ENCODE measurements at places on chromosomes 12 and 14. TPM values are rescaled to one million over a fixed set of nuclear protein-coding genes. Genes with fewer than 3 reads are reported as not detected.

The BAG5 gene
- 21.1 TPM for polyA plus RNA-seq

- no peak for DNase-seq
Measured at GRCh38 chr14:100903672-100904185, at the start of gene RTL1. Gene RTL1 (minus strand): TSS chr14:100903722. CDS start chr14:100884788, 18,934 bp downstream.

DNA sequence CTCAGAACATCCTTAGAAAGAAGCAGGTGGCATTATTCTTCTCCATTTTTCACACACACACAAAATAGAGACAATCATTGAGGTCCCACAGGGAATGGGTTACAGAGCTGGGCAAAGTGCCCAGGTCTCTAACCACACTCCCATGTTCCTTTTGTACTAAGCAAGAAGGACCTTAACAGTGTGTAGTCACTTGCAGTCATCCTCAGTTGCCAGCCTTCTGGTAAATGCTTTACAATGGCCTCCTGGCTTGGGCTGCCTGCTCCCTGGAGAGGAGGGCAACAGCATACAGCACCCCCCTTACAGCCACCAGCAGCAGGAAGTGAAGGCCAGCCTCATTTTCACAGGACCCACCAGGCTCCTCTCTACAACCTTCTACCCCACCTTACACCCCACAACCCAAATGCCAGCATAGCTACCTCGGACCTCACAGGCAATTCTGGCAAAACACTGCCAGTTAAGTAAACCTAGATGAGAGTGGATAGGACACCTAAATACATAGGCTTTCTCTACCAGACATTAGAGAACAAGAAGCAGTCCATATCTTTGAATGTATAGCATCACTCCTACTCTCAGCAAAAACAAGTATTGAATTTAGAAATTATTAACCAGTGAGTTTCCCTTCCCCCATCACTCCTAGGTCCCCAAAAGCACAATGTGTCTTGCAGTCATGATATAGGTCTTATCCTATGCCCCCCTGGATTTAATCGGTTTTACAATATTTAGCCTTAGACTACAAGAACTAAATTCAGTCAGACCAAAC is 88.1 kb downstream of the PPP2R5E start:
- DNase-seq = no peak

GRCh38 chr12:103249607-103250006 is 246.2 kb downstream of the C12orf42 start:
- no peak for DNase-seq

DNA sequence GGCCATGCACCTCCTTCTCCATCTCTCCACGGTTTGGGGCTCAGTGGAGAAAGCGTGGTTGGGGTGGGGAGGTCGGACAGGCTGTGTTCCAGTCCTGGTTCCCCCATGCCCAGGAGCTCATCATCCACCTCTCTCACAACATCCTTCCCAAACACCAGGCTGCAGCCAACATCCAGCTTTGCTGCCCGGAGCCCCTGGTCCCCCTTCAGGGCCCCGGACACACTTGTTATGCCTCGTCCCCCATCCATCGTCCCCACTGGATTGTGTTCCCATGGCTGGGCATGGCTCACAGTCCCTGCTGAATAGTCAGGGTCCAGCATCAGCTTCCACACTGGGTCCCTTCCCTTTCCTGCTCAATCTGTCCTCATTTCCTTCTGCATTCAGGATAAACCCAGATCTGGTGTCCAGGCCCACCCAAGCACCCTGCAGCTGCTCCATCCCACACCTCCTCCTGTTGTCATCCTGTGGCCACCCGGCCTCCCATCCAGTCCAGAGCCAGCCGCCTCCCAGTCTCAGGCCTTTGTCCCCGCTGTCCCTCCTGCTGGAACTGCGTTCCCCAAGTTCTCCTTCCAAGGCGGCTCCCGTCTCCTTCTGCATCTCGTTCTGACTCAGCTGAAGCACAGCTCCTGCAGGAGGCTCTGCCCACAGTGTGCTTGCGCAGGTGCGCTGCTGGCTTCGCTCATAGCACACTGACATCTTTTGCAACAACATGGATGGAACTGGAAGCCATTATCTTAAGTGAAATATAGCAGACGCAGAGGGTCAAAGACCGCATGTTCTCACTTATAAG is 211.4 kb upstream of the RTL1 start:
- DNase-seq = no peak

DNA sequence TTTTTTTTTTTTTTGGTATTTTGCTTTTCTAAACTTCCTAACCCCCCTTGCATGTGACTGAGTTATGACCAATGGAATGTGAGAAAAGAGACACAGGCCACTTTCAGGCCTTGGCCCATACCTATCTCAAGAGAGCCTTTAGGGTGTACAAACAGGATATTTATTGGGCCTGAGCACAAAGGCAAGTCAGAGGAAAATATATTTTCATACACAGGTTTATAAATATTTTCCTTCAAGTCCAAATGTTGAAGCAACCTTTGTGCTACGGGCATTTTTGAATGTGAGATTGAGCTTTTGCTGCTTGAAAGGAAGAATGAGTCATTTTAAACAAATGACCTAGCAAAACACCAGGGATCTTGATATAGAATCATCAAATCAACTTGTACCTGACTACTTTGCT is 228.6 kb upstream of the E2F7 start:
- DNase-seq = no peak

DNA sequence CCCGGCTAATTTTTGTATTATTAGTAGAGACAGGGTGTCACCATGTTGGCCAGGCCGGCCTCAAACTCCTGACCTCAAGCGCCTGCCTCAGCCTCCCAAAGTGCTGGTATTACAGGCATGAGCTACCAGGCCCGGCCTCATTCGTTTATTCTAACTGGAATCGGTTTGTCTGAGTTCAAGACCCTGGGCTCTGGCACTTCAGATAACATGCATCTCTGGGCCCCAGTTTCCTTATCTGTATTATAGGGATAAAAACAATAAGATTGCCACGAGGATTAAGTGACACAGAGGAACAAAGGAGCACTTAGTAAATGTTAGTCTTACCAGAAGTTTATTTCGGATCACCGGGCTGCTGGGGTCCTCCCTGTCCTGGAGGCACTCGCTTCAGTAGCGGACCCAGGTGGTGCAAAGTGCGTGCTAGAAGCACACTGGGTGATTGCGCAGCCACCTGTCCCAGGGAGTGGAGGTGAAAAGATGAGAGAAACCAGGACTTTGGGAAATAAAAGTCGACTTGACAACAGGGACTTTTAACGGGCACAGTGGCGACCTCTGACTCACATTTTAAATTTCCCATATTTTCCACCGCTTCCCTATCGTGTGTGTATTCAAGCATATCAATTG is 37.5 kb downstream of the ACACB start:
- DNase-seq = no peak

The OR10A7 gene
- polyA plus RNA-seq = not detected

GRCh38 chr12:122788387-122788786 is 14.0 kb downstream of the CCDC62 start:
- DNase-seq = no peak

The AQP6 gene
- 0.14 TPM for polyA plus RNA-seq

The SMOC1 gene
- polyA plus RNA-seq = 5.1 TPM

- DNase-seq = no peak
Measured at GRCh38 chr14:69351385-69351784, 46.7 kb downstream of the ERH start.

GRCh38 chr12:109524466-109525278 is 47.2 kb downstream of the UBE3B start:
- no peak for DNase-seq

The LGR5 gene
- 4.5 TPM for polyA plus RNA-seq

DNA sequence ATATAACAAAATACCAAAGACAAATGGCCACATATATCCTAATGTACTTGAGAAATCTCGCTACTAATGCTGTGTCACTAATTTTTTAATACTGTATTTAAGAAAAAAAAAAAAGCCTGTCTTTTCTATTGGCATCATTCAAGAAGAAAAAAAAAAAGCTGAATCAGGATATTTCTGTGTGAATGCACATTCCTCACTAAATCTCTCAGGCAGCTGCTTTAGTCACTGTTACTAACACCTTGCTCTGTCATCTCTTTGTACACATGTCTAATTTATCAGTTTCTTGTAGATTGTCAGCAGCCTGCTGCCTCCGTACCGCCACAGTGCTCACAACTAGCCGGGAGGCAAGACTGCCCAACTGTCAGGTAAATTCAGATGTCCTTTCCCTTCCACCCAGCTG is 32.0 kb upstream of the FGD4 start:
- no peak for DNase-seq

DNA sequence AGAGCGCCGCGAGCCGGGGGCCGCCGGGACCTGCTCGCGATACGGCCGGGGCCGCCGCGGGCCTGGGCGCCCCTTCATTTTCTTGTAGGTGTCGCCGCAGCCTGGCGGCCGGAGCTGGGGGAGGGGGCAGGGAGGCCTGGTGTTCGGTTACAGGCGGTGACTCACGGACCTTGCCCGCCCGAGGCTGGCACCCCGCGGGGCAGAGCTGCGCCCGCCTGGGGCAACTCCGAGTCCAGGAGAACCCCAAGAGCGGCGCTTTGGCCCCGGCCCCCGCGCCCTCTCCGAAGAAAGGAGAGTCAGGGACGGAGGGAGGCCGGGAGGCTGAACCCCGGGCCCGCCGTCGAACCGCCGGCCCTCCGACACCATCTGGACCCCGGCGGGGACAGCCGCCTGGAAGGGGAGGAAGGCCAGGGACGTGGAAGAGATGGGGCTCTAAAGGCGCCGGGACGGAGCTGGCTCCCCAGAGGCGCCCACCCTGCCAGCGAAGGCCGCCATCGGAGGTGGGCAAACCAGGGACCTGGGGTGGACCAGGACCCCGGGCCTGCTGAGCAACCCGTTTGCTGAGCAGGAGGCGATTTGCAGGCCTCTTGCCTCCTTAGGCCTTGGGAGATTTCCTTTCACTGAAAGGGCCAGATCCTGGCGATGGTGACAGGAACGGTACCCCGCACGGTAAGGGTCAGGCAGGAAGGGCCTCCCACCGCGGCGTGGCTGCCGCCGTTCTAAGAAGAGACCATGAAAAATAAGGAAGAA is 843 bp upstream of the NUAK1 start:
- no peak for DNase-seq

The FAM181A gene
- polyA plus RNA-seq = not detected

DNA sequence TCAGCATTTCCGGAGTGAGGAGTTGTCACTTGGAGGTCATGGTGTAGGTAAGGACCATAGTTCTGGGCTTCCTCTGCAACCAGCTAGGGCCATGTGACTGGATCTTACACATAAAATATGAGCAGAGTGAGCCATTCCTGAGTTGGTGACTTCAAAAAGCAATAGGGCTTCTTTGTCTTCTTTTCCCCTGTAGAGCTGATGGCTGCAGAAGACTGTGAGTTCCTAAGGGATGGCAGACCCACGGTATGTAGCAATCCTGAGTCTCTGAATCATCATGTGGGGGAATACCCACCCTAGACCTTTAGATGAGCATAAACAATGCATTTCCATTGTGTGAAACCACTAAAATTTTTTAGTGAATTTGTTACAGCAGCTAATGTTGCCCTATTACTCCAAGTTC is 151.1 kb upstream of the TBX3 start:
- DNase-seq = no peak

The CMAS gene
- 28.0 TPM for polyA plus RNA-seq

DNA sequence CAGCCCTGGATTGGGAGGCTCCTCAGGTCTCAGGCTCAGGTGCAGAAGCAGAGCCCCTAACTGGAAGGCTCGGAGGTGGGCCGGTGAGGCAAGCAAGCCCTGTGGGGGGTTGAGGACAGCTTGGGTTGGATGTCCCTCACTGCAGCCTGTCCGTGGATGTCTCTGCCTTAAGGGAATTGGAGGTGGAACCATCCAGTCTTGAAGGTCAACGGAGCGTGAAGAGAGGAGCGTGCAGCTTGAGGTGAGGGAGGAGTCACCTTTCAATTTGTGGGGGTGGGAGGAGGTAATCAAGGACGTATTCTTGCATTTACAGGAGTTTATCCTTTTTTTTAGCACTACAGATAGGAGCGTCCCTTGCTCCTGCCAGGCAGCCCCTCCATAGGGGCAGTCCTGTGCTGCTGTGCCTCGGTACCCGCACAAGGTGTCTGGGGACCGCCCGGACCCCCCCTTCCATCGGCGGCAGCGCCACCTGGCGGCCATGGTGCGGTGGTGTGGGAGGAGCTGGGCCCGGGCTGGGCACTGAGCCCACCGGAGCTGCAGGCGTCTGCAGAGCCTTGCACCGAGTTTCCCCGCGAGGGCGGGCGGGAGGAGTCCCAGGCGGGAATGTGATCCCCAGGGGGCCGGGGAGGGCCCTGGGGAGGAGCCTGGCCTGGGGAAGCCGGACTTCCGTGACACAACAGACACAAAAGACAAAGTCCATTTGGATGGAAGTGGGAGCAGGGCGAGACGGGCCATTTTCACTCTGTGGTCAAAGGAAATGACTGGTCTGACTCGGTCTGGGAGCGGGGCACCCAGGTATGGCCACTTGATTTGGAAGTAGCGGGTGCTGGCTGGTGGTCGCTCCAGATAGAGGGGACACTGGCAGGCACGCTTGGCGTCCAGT is 864 bp downstream of the DNAJC22 start:
- DNase-seq = no peak

DNA sequence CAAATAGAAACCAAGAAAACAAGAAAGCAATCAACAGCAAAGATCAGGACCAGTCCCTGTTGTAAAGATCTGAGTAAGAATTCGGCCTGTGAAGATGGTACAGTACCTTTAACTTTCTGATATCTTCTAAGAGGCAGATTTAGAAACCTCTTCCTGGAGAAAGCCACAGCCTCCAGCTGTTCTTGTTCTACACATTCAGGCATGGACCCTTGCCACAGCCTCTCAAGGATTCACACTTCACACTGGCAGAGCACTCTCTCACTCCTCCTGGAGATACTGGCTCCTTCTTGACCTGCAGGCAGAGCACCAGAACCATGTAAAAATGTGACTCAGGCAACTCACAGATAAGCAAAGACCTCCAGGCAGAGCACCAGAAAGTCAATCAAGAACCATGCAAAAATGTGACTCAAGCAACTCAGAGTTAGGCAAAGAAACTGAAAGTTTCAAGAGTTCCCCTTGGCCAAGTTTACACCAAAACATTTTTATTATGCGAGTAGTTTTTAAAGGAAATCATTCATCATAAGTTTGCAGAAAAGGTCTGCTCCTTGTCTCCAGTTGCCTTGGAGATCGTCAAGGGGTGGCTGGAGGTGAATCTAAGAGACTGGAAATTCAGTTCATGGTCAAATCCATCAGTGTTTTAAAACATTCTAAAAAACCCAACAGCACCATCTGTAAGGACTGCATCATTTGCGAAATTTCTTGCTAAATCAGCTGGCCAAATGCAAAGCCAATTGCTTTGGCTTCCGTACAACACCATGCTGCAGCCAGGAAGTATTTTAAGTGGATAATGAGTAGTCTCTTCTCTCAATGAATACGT is 119.3 kb upstream of the MDM1 start:
- DNase-seq = peak; percentile 51

Data from forelimb muscle (tissue), 1 donor.